ENCODE measurements at places on chromosomes 6 and 20. TPM values are rescaled to one million over a fixed set of nuclear protein-coding genes. Genes with fewer than 3 reads are reported as not detected.

TSHZ2 gene
- total RNA-seq = 20.9 TPM

GRCh38 chr6:44315516-44315915 lies 2.4 kb upstream of the AARS2 start:
- no peak overlapping the region for H3K4me3 ChIP-seq
- no peaks in the 10 kb centered on the region for H3K27me3 ChIP-seq
- no peak overlapping the region for H3K27ac ChIP-seq
- H3K4me1 ChIP-seq = peaks cover 10% of the 10 kb centered on the region

DNA sequence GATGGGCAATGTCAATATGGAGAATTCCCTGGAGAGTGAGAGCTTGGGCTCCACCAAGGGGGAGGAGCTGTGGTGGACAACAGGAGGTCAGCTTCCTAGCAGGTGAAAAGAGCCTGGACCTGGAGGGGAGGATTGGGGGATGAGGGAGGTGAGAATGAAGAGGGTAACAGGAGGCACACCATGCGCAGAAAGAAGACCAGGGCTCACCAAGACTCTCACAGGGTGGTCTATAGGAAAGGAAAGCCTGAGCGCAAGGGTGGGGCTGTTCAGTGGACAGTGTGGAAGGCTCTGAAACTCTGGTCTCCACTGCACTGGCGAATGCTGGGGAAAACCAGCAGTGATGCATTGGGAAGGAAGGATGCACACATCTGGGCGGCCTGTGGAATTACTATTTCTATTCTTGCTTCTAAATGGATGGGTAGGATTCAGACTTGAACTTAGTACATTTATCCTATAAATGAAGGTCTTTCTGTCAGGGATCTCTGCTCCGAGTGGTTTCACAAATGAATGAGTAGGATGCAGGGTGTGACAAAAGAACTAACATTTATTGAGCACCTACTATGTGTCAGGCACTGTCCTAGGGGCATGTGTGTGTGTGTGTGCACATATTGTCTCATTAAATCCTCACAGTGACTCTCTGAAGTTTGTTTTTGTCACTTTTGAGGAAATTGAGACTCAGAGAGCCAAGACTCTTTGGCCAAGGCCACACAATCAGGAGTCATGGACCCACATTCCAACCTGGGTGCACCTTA lies 152.7 kb downstream of the CD83 start:
- peaks cover 4% of the 10 kb centered on the region for H3K4me1 ChIP-seq
- H3K27me3 ChIP-seq = no peaks in the 10 kb centered on the region
- H3K27ac ChIP-seq = no peak overlapping the region
- no peak for DNase-seq

DNA sequence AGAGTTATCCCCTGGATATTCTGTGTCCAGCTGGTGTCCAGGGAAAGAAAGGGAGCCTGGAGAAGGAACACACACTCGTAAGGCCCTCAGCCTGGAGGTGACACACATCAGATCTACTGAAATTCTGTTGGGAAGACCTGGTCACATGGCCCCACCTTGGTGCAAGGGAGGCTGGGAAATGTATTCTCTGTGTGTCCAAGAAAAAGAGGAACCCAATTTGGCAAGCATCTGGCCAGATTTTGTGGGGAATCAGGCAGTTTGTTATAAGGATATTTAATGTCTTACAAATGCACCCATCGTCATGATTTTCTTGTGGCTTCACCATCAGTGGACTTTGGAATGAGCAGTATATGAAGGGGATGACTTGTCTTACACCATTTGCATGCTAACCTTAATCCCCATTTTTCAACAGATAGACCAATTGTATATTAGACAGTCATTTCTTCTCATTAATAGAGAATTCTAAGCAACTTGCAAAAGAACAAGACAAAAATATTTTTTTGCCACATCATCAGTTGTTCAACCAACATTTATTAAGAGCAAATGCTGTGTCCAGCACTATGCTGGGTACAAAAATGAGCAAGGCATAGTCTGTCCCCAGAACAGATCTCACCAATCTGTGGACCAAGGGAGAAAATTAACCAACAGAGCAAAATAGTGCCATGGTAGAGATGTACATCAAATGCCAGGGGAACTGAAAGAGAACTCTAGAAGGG lies 59.7 kb downstream of the ISM1 start:
- H3K4me3 ChIP-seq = no peak overlapping the region
- no peaks in the 10 kb centered on the region for H3K27me3 ChIP-seq
- H3K27ac ChIP-seq = no peak overlapping the region
- H3K36me3 ChIP-seq = no peaks in the 10 kb centered on the region

DNA sequence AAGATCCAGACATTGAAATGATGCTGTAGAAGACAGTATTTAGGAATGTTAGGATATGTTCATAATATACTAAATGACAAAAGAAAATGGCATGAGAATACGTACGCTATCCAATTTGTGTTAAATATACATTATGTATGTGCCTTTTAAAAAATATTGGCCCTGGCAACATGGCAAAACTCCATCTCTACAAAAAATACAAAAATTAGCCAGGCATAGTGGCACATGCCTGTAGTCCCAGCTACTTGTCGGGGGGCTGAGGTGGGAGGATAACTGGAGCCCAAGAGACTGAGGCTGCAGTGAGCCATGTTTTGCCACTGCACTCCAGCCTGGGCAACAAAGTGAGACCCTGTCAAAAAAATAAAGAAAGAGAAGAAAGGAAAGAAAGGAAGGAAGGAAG lies 155.7 kb downstream of the DOK5 start:
- H3K36me3 ChIP-seq = no peaks in the 10 kb centered on the region
- no peaks in the 10 kb centered on the region for H3K27me3 ChIP-seq
- H3K4me3 ChIP-seq = no peak overlapping the region
- H3K4me1 ChIP-seq = no peaks in the 10 kb centered on the region
- no peak for DNase-seq
- no peak overlapping the region for H3K27ac ChIP-seq

DNA sequence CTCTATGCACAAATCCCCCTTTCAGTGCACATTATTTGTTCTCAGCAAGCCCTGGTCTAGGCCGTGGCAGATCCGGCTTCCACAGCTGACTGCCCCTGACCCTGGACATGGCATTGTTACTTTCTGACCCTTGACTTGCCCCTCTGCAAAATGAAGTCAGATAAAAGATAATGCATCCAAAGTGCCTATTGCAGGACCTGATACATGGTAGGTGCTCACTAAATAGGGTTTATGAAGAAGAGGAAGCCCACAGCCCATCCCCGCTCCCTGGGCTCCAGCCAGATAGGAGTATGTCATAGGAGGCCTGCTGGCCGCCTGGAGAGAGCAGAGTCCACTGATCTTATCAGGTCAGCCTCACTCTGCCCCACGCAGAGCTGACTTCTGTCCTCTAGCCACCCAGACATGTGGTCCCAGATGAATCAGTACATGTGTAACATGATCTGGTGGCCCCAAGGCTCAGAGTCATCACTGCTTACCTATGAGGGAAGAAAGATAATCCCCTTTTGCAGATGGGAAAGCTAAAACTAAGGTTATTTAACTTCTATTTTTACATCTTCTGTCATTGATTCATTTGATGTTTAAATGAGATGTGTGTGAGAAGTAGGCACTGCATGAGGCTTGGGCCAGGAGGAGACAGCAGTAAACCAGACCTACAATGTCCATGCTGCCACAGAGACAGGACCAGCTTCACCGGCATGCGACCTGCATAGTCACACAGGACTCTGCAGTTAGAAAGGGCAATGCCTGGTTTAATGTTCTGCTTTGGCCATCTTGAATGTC lies 20.4 kb downstream of the MAFB start:
- H3K27me3 ChIP-seq = no peaks in the 10 kb centered on the region
- H3K4me1 ChIP-seq = no peaks in the 10 kb centered on the region
- no peak overlapping the region for H3K4me3 ChIP-seq
- no peak overlapping the region for H3K27ac ChIP-seq
- H3K36me3 ChIP-seq = no peaks in the 10 kb centered on the region
- DNase-seq = no peak

DNA sequence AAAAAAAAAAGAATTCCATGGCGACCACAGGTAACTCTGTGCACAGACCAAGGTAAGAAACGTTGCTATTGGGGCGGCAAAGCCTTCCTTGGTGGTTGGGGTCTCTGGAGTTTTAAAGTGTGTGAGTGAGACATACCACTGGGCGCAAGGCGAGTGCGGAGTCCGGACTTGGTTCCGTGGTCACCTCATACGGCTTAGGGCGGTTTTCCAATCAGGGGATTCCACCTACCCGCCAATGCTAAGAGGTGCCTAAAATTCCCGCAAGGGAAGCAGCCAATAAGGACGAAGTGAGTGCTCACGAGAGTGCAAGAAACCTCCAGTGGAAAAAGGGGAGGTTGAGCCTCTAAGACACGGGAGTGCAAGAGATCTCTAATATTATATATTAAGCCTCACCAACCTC lies 68.6 kb upstream of the PRSS16 start:
- H3K36me3 ChIP-seq = no peaks in the 10 kb centered on the region
- no peak for DNase-seq
- peak overlapping the region; percentile 90 for H3K4me3 ChIP-seq

DNA sequence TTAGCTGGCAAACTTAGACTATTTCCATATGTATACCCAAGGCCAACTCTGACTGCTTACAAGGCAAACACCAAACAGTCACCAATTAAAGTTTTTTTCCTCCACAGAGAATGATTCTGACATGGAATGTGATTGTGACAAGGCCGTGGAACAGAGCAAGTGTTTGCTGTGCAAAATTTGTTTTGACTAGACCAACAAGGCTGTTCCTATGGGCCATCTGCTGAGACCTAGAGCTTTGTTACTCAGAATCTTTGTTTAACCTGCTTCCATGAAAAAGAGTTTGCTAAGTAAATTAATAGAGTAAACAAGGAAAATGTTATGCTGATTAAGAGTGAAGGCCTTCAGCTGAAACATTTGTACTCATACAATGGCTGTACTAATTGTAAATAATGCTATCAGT lies 51.6 kb upstream of the IMPG1 start:
- no peaks in the 10 kb centered on the region for H3K36me3 ChIP-seq
- H3K27me3 ChIP-seq = no peaks in the 10 kb centered on the region
- H3K4me3 ChIP-seq = no peak overlapping the region
- H3K4me1 ChIP-seq = no peaks in the 10 kb centered on the region
- DNase-seq = no peak

- DNase-seq = no peak
- no peaks in the 10 kb centered on the region for H3K27me3 ChIP-seq
- no peak overlapping the region for H3K4me3 ChIP-seq
- H3K36me3 ChIP-seq = no peaks in the 10 kb centered on the region
- H3K4me1 ChIP-seq = no peaks in the 10 kb centered on the region
- H3K27ac ChIP-seq = no peak overlapping the region
These were observed 242.4 kb upstream of the MAP3K7 start for GRCh38 chr6:90829311-90829710.

PXDC1 gene
- 108 TPM for total RNA-seq

- H3K4me3 ChIP-seq = no peak overlapping the region
- peaks cover 85% of the 10 kb centered on the region for H3K36me3 ChIP-seq
- no peak overlapping the region for H3K27ac ChIP-seq
- DNase-seq = no peak
- no peaks in the 10 kb centered on the region for H3K27me3 ChIP-seq
These were observed 73.9 kb downstream of the UBR2 start for GRCh38 chr6:42637681-42638080.

DNA sequence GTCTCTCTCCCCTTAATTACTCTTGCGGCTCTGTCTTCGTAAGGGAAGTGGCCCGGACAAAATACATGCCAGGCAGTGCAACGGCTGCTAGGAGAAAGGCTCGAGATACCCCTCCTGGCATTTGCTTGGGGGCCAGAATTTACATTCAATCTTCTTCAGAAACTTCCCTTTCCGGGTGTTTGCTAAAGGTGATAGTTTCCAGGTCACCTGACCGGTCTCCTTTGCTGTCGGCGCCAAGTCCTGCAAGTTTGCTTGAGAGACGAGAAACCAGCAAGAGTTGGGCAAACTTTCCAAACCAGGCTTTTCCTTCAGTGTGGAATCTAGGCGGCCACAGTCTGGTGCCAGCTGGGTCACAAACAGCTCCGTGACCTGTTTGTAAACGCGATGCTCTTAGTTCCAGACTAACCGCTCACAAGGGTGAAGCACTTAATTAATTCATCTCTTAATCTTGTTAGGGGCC lies 563 bp upstream of the SRSF3 start:
- peaks cover 21% of the 10 kb centered on the region for H3K4me1 ChIP-seq
- peak; percentile 61 for DNase-seq

MEI4 gene
- total RNA-seq = under 0.01 TPM

DNA sequence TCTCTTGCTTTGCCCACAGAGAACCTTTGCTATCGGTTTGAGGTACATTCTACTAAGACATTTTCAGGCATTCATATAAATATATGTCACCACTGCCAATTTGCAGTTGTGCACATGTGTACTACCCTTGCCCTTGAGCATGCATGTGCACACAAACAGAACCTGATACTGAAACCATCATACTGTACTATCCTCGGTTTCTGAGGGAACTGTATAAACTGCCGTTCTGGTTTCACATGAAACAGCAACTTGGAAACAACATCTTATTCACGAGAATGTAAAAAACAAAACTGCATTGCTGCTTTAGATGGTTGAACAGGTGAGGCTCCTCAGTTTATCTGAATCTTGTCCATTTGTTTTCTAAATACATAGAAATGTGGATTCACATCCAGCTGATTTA lies 151.2 kb upstream of the TMEM170B start:
- no peaks in the 10 kb centered on the region for H3K27me3 ChIP-seq
- no peaks in the 10 kb centered on the region for H3K36me3 ChIP-seq
- no peak overlapping the region for H3K27ac ChIP-seq
- no peak overlapping the region for H3K4me3 ChIP-seq

DNA sequence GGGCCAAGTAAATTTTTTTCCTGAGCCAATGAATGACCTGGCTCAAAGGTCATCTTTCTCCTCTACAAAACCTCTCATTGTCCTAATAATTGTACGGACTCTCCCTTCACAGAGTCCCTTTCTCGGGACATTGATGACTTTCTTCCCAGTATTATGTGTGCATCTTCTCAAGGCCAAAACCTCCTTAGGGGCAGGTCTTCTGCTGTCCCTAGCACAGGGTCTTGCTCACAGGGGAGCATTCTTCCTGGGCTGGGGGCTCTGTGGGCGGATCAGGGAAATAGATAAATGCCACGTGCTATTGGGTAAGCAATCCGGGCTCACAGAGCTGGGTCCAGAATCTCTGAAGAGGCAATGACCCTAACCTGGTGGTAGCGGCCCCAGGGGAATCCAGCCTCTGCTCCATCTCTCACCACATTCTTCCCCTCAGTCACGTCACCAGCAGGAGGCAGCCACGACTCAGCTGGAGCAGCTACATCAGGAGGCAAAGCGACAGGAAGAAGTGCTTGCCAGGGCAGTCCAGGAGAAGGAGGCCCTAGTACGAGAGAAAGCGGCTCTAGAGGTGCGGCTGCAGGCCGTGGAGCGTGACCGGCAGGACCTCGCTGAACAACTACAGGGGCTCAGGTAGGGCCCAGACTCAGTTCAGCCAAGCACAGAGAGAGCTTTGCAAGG lies 23.5 kb downstream of the CEP250 start:
- no peak for DNase-seq
- H3K4me3 ChIP-seq = no peak overlapping the region
- H3K27ac ChIP-seq = no peak overlapping the region
- no peaks in the 10 kb centered on the region for H3K27me3 ChIP-seq
- no peaks in the 10 kb centered on the region for H3K4me1 ChIP-seq

ECT2L gene
- total RNA-seq = 1.1 TPM

DNA sequence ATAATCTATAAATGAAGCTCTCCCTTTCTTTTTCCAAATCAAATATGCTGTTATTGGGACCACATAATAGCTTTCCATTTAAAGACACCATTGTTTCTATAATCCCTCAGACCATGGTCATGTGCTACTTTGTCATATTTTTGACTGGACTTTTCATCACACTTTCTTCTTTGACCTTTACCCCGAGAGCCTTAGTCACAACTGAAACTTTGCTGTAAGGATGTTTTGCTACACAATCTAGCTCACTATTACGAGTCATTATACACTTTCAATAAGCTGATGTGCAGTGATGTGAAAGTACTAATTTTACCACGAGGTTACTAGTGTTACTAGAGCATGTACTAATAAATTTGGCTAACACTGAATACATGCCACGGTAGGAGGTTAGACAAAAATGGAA lies 367.2 kb upstream of the RUNX2 start:
- H3K27ac ChIP-seq = no peak overlapping the region
- no peaks in the 10 kb centered on the region for H3K4me1 ChIP-seq
- no peak for DNase-seq
- H3K27me3 ChIP-seq = no peaks in the 10 kb centered on the region
